Activated CD8-positive, alpha-beta T cell treated with anti-CD3 and anti-CD28 coated beads for 36 hours (primary cell): ENCODE measurements at places on chromosomes 1 and 21. TPM values are rescaled to one million over a fixed set of nuclear protein-coding genes. Genes with fewer than 3 reads are reported as not detected.
A peak's percentile ranks its signal among the peaks of the same experiment; 100 is the strongest.

PEX11B gene
- total RNA-seq, result 25.8 TPM

OR2L2 gene
- not detected for total RNA-seq

PGBD5 gene
- not detected for total RNA-seq

GBP4 gene
- total RNA-seq, result 38.3 TPM

DNA sequence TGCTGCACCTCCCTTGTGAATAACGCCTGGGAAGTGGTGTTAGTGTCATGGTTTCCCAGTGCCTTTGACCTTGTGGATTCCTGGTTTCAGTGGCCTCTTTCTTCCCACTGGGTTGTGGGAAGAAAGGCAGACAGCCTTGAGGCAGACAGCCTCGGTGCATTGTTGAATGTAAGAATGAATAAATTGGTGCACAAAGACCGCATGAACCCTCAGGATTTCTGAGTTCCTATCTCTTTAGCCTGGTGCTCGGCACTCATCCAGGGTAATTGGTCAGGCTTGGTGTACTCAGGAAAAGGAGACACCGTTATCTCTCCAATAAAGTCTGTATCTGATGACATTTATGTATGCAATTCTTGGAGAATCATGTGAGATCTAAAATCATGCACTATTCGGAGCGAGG lies 5.1 kb downstream of the ZNF362 start:
- no peak for DNase-seq
- H3K36me3 ChIP-seq, result peaks cover 3% of the 10 kb centered on the region
- H3K27me3 ChIP-seq, result no peaks in the 10 kb centered on the region
- H3K27ac ChIP-seq, result no peak overlapping the region
- no peak overlapping the region for H3K4me3 ChIP-seq

ITGB2 gene
- 343 TPM for total RNA-seq

- DNase-seq, result no peak
- H3K27ac ChIP-seq, result no peak overlapping the region
- peaks cover 2% of the 10 kb centered on the region for H3K4me1 ChIP-seq
Measured at GRCh38 chr1:34590211-34590623, 164.6 kb upstream of the GJB5 start.

- H3K27ac ChIP-seq, result peak overlapping the region; percentile 84
- peaks cover under 1% of the 10 kb centered on the region for H3K27me3 ChIP-seq
- peaks cover 57% of the 10 kb centered on the region for H3K4me1 ChIP-seq
Measured at GRCh38 chr1:174964972-174965361, 34.8 kb upstream of the CACYBP start.

- no peak overlapping the region for H3K27ac ChIP-seq
- no peak overlapping the region for H3K4me3 ChIP-seq
- no peak for DNase-seq
- peaks cover 3% of the 10 kb centered on the region for H3K36me3 ChIP-seq
- peaks cover 28% of the 10 kb centered on the region for H3K27me3 ChIP-seq
- H3K4me1 ChIP-seq, result peaks cover 10% of the 10 kb centered on the region
Measured at GRCh38 chr1:20426371-20426770, 59.6 kb downstream of the CAMK2N1 start.

DNA sequence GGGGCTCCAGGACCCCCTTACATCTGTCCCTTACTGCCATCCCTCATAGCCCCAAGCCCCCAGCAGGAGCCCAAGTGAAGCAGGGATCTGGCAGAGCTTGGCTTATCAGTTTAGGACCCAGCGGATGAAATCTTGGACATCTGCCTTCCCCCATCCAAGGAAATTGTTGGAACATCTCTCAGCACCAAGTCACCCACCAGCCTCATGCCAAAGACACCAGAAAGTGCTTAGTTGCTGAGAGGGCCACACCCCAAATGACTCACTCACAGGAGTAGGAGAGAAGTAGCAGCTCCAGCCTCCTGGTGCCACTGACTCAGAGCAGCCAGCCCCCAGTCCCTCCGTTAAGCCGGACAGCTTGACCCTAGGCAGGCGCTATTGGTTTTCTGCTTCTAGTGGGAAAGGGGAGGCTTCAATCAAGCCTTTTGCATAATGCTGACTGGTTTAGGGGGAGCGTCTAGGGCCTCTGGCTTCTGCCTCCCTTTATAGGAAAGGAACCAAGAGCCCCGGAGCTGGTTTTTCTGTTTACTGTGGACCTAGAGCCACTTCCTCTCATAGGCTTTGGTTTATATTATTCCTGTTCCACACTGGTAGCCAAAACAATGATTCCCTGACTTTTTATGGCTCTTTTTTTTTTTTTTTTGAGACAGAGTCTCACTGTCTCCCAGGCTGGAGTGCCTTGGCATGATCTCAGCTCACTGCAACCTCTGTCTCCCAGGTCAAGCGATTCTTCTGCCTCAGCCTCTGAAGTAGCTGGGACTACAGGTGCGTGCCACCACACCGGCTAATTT lies 114.2 kb upstream of the IPO9 start:
- no peak overlapping the region for H3K4me3 ChIP-seq
- no peaks in the 10 kb centered on the region for H3K4me1 ChIP-seq
- H3K27me3 ChIP-seq, result no peaks in the 10 kb centered on the region
- DNase-seq, result peak; percentile 18
- no peak overlapping the region for H3K27ac ChIP-seq
